ENCODE measurements at places on chromosomes 1 and 21.

DNA sequence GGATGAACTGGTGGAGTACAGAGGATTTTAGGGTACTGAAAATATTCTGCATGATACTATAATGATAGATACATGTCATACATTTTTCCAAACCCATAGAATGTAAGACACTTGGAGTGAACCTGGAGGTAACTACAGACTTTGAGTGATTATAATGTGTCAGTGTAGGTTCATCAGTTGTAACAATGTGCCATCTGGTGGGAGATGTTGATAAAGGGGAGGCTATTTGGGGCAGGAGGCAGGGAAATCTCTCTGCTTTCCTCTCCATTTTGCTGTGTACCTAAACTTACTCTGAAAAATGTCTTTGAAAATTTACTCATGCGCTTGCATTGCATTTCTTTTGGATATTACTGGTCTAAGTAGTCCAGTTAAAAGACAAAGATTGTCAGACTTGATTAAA lies 35.2 kb downstream of the PTBP2 start:
- no peak for DNase-seq

DNA sequence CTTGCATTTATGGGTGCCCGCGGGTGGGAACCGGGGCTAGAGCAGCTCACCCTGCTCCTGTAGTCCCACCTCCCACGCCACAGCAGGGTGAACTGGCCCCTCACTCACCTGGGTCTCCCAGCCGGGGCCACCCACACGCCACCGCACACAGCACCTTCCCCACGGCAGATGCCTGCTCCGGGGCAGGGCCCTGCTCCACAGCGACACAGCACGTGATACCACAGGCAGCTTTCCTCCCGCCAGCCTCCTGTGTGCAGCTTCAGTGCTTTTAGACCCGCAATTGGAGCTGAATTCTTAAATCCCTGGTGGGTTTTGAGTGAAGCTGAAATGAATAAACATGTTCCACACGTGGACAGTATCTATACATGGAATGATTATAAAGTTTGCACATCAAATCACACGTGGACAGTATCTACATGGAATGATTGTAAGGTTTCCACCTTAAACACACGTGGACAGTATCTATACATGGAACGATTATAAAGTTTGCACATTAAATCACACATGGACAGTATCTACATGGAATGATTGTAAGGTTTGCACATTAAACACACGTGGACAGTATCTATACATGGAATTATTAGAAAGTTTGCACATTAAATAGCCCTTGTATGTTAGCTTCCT lies 93.1 kb upstream of the COL6A1 start:
- no peak for DNase-seq

- no peak for DNase-seq
These were observed 40.1 kb downstream of the RSPH1 start for GRCh38 chr21:42455754-42456440.

DNA sequence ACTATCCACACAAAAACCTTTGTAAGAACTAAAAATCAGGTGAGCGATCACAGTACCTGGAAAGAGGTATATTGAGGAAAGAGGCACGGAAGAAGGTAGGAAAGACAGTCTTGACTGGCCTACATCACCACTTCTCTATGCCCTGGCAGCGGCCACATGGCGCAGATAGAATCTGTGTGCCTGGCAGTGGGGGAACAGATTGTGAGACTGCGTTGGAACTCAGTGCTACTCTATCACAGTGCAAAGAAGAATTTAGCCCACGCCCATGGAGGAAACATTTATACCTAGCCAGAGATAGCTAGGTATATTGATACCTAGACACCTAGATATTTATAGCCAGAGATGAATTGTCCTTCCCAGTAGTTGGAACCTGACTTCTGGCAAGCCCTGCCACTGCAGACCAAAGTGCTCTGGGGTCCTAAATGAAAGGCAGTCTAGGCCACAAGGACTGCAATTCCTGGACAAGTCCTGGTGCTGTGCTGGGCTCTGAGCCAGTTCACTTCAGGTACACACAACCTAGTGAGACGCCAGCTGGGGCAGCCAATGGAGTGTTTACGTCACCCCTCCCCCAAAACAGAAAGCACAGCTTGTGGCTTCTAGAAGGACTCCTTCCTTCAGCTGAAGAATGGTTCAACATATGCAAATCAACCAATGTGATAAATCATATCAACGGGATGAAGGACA lies 51.9 kb downstream of the DHX9 start:
- DNase-seq, result no peak

- no peak for DNase-seq
These were observed 24.6 kb upstream of the NEK7 start for GRCh38 chr1:198132060-198132781.

- no peak for DNase-seq
These were observed 132.6 kb downstream of the ETS2 start for GRCh38 chr21:38938343-38938742.

GRCh38 chr1:3471356-3472087 lies 17.1 kb downstream of the ARHGEF16 start:
- no peak for DNase-seq

GRCh38 chr1:151846686-151847237 lies 6.8 kb downstream of the THEM5 start:
- DNase-seq, result no peak

- DNase-seq, result no peak
These were observed 202.5 kb upstream of the LYPLAL1 start for GRCh38 chr1:218971156-218971555.

DNA sequence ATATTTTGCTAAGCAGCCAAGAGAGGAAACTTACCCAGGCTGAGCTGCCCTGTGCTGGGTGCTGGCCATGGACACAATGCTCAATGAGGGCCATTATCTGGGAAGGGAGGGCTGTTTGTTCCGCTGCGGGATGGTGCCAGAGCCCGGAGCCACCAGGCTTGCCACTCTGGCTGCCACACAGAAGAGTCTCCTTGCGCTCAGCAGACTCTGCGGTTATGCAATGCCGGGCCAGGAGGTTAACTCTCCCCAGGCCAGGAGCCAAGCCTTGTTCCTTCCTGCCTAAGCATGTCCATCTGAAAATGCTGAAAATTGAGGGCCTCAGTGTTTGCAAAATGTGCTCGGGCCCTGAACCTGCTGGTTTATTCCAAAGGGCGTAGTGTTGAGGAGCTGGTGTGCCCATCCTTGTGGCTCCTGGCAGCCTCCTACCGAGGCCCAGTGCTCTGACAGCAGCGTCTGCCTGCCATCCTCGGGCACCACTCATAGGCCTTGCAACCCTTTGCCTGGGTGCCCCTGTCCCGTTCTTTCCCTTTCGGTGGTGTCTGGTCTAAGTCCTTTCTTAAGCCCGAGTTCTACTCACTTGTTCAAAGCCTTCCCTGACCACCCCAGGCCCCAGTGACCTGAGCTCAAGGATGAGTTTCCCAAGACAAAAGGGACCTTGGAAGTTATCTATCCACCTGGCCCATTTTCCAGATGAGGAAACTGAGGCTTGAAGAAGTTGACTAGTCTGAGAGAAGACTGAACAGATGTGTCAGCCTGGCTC lies 133.8 kb upstream of the EDN2 start:
- DNase-seq, result no peak

DNA sequence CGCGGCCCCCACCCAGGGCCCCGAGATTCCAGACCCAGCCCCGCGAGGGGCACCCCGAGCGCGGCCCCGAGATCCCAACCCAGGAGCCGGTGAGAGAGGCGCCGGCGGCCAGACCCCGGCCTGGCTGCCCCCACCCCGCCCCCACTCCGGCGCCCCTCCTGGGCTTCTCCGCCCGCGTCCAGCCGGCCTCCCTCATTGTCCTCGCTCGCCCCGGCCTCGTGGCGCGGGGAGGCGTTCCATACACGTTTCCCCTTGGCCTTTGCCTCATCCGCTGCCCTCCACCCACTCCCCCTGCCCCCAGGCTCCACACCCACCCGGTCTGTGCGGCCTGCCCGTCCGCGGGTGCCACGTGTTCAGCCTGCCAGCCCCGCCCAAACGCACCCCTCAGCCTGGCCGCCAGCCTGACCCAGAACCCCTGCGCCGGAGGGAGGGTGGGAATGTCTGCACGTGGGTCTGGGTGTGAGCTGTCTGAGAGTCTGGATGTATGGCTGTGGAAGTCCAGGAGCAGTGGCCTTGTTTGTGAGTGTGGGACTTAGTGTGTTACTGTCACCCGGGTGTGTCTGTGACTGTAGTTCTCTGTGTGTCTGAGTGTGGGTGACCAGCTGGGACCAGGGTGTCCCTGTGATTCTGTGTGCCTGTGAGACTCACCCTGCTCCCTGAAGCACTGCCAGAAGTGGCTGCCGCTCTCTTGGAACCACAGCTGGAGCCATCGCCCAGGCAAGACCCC lies 681 bp downstream of the B4GALT2 start:
- peak; percentile 22 for DNase-seq

- peak; percentile 43 for DNase-seq
These were observed 21.5 kb upstream of the RCAN3 start for GRCh38 chr1:24481101-24481500.

- no peak for DNase-seq
These were observed 6.2 kb upstream of the EPS15 start for GRCh38 chr1:51525295-51525694.

DNA sequence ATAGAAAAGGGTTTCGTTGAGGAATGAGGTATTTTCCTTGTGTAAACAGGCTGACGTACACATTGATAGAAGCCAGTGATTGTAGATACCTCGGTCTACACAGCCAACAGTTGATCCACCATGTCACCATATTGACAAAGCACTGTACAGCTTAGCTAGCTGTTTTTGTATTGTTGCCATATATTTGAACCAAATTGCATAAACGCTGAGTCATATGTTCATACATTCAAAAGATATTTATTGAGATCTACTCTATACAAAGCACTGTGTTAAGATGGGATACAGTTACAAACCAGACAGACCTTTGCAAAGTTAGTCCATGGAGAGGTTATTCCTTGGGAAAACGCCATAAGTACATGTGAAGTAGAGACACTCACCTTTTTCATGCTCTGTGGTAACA lies 132.4 kb upstream of the ATP1B1 start:
- DNase-seq, result no peak

GRCh38 chr1:3369446-3370076 lies 84.9 kb upstream of the ARHGEF16 start:
- DNase-seq, result no peak

GRCh38 chr1:20732071-20732587 lies 374 bp downstream of the SH2D5 start:
- peak; percentile 65 for DNase-seq

DNA sequence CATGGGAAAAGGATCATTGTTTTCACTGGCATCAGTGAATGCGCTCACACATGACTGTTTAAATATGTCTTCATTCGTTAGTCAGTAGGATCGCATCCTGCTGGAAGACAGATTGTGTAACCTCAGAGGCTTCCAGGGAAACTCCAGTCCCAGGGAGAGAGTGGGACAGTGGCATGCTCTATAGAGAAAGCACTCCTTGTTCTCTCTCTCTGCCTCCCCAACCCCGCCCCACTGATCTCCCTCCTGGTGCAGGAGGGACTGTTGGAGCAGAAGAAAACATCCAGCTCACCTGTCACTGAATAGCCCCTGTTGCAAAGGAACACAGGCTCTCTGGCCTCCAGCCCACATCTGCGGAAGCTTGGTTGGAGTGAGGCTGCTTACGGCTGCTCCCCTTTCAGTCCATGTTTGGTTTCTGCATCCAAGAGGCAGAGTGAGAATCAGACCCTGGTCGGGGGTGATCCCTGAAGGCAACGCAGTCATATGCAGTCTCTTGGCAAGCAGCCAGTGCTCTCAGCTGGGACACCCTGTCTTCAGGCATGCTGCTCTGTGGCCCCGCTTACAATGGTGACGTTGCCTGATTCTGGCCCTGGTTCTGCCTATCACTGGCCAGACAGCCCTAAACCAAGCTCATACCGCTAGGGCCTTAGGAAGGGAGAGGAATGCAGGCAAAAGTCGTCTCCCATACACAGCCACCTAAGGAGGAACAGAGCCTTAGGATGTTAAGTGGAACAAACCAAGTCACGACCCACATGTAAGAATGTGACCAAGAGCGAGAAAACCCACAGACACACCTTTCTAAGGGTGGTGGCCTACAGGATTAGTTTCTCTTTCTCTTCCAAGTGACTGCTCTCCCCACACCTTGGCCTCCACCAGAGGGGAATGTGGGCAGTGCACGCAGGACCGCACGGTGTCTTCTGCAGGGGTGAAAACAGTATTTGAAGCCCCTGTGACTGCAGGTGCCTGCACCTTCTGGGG lies 39.7 kb downstream of the BACE2 start:
- DNase-seq, result no peak

DNA sequence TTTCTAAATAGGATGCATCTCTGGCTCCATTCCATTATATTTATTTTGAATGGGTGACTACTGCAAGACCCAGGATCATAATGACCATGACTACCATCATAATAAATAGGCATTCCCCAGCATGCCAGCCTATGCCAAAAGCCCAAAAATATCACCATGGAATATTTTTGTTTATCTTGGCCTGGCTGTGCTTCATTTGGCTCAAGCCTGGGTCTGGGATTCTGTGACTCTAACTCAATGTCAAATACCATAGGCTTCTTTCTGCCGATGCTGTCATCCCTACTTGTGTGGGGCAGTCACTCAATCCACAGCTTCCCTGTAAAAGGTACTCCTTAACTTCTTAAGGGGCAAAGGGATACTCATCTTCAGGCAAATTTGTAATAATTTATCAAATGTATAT lies 66.6 kb downstream of the DIRAS3 start:
- no peak for DNase-seq

DNA sequence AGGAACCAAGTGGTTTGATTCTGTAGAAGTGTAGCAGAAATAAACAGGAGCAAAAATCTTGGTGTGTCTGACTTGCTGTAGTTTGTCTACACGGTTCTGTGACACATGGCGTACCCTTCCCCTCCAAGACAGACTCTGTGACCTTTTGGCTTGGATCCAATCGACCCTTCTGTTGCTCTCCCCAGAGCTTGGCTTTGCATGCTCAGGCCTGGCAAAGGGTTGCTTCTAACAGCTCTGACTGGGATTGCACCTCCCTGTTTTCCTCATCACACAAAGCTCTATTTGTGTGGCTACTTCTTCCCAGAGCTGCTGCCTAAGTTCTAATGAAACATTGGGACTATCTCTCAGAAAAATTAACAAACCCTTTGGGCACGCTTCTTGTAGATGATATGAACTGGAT lies 24.0 kb downstream of the NGF start:
- no peak for DNase-seq

DNA sequence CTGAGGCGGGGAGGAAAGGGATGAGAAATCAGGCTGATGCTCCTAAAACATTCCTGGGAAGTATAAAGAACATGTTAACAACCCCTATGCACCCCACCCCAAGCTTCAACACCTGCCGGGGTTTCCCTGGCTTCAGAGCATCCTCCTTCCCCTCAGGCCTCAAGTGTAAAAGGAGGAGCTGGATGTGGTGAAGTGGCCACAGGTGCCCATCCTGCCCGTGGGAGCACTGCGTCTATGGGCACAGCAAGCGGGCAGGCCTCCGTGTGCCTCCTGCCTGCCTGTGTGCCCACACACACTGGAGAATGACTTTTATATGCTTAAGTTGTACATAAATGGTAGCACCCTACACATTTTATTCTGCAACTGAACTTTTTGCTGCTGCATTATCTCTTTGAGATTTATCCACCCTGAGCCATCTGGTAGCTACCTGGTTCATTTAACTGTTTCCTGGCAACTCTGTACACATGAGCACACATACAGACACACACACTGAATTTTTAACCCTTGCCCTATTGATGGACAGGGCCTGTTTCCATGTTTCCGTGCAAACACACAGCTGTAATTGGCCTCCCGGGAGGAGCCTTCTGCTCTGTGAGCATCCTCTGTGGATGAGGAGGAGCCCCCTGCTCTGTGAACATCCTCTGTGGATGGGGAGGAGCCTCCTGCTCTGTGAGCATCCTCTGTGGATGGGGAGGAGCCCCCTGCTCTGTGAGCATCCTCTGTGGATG lies 13.4 kb upstream of the FTCD start:
- no peak for DNase-seq

Measured in stimulated activated CD4-positive, alpha-beta T cell treated with anti-CD3 and anti-CD28 coated beads, Interleukin-1b, Interleukin-23, amount 100 ng/mL, for 4 hours (primary cell).